ENCODE measurements at places on chromosomes 3 and 15.
A peak's percentile ranks its signal among the peaks of the same experiment; 100 is the strongest.

DNA sequence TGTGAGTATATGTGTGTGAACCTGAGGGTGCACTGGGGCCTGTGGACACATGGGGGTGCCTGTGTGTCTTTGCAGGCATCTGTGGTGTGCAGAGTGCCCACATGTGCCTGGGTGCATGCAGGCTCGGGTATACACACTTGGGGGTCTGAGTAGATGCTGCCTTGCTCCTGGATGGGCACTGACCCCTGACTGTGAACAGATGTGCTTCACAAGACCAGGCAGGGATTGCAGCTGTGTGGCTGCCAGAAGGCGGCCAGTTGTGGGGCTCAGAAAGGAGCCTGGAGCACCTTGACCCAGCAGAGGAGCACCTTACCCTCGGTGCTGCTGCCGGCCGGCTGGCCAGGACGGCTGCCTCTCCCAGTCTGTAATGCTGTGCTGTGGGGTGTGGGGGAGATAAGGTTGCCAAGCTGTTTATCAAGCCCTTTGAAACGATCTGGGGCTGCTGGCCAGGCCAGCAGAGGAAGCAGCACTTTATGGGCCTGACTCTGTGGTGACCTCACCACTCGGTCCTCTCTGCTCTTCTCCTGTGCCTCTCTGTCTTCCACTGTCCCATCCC, 55.5 kb upstream of the MRPS22 start:
- DNase-seq, result peak; percentile 46

- peak; percentile 76 for DNase-seq
Measured at GRCh38 chr3:190323246-190323626, 990 bp upstream of the CLDN1 start.

GRCh38 chr3:61650276-61650675, 88.9 kb downstream of the PTPRG start:
- no peak for DNase-seq

DNA sequence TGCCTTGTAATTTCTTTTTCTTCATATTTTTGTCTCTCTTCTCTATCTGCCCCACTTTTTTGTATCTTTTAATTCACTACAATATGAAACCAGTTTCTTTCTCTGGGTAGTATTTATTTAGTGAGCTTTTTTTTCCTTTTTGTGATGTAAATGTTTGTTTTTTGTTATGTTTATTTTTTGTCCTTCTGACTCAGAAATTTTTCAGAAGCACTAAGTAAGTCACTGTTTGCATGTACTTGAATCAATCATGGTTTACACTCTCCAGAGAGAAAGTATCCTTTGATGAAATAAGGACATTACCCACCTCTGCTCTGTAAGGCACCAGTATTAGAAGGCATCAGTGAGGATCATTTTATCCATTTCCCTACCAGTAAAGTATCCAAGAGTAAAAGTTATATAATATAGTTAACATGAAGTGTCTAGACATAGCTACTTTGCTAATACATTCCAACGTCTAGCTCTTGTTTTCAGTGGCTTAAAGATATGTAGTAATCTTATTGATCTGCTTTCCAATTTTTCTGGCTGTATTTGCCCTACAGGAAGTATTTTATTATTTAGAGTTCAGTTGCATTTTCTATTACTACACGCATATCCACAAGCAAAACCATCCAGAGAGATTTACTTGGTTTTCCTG, 25.4 kb downstream of the FILIP1L start:
- DNase-seq, result no peak

- peak; percentile 1 for DNase-seq
Measured at GRCh38 chr3:74287557-74287956, 326.9 kb downstream of the CNTN3 start.

DNA sequence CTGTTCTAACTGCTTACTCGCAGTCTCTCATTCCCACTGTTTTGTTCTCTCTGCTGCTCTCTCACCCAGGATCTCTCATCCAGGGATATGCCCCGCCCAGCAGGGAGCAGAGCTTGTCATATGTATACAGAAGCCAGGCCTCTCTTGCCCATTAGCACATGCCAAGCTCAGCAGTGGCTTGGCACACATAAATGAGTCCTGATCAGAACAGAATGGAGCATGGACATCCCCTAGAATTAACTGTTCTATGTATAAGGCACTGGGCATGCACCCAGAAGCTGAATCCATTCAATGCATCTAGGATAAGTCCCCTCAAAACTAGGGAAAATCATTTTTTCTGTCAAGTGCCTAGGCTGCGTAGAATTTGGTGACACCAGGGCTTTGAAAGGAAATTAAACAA, 61.6 kb downstream of the IGSF11 start:
- no peak for DNase-seq

DNA sequence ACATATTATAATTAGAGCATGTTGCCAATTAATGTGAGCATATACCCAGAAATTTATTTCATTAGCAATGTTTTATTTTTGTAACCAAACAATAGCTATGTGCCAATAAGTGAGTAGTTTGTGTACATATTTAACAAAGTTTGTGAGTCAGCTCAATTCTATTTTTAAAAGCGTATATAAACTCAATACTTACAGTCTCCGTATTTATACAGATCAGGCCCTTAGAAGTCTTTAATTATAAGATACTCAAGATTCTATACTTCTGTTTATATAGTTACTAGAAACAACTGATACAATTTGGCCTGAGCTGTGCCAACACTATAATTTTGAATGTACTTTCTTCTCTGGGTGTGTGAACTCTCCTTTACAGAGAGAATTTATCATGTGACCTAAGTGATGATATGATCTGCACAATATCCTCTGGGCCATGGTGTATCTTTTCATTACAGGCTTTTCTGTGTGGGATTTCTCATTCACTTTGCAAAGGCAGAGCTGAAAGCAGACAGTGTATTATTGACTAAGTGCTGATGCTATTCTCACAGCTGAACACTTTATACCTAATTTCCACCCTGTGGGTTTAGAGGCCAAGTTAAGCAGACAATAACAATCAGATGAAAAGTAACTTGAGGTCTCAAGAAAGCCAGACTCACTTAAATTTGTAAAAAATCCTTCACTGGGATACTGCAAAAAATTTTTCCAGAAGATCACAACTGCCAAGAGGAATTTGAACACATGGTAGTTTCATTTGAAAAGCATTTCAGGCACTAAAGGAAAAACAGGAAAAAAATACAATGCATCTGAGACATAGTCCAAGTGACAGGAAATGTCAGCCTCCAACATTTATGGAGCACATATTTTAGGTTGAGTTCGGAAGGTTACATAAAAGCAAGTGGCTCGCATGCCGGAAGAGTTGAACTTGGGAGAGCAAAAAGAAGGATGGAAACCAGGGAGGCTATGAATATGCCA, 277.9 kb upstream of the SEMA6D start:
- DNase-seq, result no peak

GRCh38 chr3:75341324-75342067, 322.6 kb upstream of the FRG2C start:
- no peak for DNase-seq

- DNase-seq, result no peak
Measured at GRCh38 chr3:169077394-169077906, 586.1 kb downstream of the MECOM start.

GRCh38 chr3:28743831-28744230, 395.2 kb upstream of the AZI2 start:
- no peak for DNase-seq

GRCh38 chr3:46163556-46164041, 44.5 kb downstream of the CCR1 start:
- peak; percentile 86 for DNase-seq

DNA sequence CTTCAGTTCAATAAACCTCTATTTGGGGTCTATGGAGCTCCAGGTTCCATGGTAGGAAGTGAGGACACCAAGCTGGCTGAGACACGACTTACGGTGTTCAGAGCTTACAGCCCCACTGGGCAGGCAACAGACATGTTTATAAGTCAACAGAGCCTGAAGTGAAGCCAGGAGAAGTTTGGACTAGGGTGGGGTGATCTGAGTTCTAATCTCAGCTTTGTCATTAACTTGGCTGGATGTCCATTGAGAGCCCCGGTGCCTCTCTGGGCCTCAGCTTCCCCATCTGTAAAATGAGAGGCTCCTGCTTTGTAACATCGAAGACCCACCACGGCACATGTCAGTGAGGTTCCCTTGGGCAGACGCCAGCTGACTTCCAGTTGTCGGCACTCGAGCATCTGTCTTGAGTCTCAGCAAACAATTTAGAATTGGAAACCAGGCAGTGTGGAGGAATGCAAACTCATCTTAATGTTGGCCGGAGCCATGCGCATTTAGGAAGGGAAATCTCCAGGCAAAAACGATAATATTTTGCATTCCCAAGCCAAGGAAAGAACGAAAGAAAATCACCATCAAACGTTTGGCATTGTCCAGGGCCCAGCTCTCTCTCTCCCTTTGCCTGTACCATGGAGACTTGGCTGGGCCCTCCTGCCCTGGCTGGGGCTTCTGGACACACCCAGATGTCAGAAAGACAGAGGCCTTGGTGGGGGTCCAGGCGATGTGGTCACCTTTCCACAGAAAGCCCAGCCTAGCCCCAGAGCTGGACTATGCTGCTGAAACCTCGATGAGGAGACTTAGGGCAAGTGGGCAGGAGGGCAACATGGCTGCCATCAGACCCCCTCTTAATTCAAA, 18.4 kb downstream of the ITGA11 start:
- DNase-seq, result no peak

GRCh38 chr15:58731756-58732535, 17.6 kb downstream of the ADAM10 start:
- peak; percentile 28 for DNase-seq

GRCh38 chr3:64079369-64080150, 56.3 kb upstream of the PSMD6 start:
- no peak for DNase-seq

DNA sequence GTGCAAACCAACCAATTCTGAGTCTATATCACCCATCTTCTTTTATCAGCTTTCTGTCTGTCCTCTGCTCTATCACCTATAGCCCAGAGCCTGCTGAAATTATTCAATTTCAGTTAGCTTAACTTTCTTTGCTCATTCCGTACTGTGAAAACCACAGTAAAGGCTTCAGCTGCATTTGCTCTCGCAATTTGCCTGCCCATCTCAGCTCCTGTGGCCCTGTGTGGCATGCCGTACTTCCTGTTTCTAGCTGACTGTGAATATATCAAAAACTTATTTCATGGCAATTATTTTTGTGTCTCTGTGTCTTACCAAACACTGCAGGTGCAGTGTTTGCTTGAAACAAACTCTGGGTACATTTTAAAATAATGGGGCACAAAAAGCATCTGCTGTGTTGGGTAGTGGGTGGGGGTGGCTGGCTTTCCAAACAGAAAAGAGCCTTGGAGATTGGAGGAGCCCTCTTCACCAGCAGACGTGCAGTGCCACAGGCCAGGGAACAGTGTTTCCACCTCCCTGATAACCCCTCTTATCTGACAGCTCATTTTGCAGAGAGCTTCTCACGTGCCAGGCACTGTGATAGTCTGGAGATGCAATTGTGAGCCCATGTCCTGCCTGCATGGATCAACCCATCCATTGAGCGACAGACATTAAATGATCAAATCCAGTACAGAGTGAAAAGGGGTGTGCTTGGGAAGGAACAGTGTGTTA, 45.2 kb downstream of the GASK1A start:
- DNase-seq, result no peak

GRCh38 chr3:56800832-56801661, 702 bp downstream of the ARHGEF3 start:
- no peak for DNase-seq

DNA sequence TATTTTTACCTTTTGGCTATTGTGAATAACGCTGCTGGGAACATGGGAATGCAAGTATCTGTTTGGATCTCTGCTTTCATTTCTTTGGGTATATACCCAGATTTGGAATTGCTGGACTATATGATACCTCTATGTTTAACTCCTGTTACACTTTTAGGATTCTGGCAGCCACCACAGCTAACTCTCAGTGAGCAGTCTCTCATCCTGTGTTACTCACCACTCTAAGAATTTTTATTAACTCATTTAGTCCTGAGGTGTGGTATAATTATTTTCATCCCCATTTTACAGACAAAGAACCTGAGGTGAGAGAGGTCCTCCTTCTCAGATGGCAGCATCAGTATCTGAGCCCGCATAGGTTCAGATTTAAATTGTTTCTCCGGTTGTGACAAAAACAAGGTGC, 1.1 kb downstream of the SPATA12 start:
- peak; percentile 34 for DNase-seq

- DNase-seq, result no peak
Measured at GRCh38 chr15:61130950-61131942, 97.9 kb downstream of the RORA start.

GRCh38 chr3:47194994-47195393, 31.1 kb upstream of the SETD2 start:
- no peak for DNase-seq

GRCh38 chr3:127732303-127732702, 59.6 kb downstream of the ABTB1 start:
- no peak for DNase-seq

DNA sequence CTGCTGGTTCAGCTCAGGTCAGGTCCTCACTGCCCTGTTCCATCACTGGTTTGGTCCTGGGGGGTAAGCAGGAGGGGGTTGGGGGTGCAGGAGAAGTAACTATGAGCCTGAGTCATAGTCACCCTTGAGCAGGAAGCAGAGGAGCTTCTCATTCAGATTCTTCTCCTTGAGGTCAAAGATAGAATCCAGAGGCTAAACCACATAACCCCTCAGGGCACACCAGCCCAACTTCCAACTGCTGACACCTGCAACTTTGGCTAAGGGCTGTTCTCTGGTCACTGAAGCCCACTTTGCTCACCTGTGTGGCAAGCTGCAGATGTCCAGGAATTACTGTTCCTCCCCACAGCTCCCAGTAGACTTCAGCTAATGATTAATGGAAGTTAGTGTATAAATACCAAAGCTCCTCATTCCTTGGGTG, 48.8 kb upstream of the LRRFIP2 start:
- no peak for DNase-seq

- DNase-seq, result no peak
Measured at GRCh38 chr15:92681141-92681631, 25.6 kb upstream of the FAM174B start.

DNA sequence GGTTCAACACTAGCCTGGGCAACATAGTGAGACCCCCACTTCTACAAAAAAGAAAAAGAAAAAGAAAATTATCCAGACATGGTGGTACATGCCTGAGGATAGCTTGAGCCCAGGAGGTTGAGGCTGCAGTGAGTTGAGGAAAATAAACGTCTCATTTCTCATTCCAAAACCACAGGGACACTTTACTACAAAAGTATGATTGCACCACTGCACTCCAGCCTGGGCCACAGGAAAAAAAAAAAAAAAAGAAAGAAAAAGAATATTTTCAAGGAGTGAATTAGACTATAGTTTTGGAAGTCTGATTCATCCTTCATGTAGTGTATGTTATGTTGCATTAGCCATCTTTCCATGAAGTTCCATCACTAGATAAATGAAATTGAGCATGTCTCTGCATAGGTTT, 149.5 kb upstream of the THBS1 start:
- no peak for DNase-seq

GRCh38 chr3:178054471-178054870, 481.8 kb upstream of the KCNMB2 start:
- DNase-seq, result no peak

DNA sequence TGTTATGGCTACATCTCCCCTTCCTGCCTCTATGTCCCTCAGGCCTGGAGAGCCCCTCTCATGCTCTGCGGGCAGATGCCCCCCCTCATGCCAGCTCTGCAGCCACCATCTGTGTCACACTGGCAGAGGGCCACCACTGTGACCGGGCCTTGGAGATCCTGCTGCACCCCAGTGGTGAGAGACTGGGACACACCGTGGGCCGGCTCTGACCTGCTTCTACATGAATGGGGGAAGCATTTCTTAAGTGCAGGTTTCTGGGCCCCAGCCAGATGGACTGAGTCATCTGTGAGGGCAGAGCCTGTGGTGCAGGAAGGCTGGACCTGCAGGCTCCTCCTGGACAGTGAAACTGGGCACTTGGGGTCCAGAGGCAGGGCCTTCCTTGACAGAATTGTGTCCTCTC, 4.8 kb downstream of the VWA5B2 start:
- DNase-seq, result peak; percentile 83

GRCh38 chr3:149077628-149078027, 8.7 kb downstream of the HLTF start:
- DNase-seq, result no peak

- peak; percentile 10 for DNase-seq
Measured at GRCh38 chr3:55639896-55640765, 153.0 kb upstream of the WNT5A start.

Measured in SW480 (cell line).